ENCODE measurements at places on chromosomes 6 and 20.

GRCh38 chr6:73884540-73884939, 188.5 kb downstream of the CD109 start:
- DNase-seq, result no peak

- no peak for DNase-seq
These were observed 119.4 kb upstream of the VGLL2 start for GRCh38 chr6:117145940-117146339.

DNA sequence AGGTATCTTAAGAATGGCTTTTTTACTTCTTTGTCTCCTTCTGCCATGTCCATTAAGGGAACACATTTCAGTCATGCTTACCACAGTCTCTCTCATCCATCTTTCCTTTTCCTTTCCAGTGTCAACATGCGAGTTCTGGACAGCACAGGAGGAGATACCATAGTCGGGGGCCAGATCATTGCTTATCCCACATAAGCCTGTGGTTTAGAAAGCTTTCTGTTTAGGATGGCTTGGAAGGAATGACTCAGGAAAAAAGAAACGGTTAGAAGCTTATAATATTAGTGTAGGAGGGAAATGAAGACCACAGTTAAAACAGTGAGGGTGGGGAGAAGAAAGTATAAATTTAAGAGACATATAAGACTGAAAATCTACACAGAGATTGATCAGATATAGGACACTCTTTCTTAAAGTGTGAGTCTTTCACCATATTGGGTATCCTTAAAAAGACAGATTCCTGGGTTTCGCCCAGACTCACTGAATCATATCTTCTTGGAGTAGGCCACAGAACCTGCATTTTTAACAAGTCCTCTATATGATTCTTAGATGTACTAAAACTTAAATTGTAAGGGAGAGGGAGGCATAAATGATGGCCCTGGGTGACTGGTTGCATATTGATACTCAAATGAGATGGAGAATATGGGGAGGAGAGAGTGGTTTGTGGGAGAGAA, 36.1 kb downstream of the DSE start:
- DNase-seq, result peak; percentile 90

GRCh38 chr6:5706124-5707033, 300.3 kb downstream of the NRN1 start:
- peak; percentile 50 for DNase-seq

DNA sequence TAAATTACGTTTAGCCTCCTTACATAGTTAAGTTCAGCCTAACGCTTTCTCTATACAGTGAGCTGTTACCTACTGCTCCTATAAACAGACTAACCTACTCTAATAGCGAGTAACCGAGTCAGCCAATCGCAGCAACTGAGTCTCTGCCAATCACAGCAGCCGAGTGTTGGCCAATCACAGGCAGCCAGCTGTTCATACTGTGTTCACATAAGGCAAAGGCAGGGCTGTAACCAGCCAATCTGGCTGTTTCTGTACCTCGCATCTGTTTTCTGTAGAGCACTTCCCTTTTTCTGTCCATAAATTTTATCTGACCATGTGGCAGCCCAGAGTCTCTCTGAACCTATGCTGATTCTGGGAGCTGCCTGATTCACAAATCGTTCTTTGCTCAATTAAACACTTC, 263.9 kb upstream of the JARID2 start:
- DNase-seq, result no peak

DNA sequence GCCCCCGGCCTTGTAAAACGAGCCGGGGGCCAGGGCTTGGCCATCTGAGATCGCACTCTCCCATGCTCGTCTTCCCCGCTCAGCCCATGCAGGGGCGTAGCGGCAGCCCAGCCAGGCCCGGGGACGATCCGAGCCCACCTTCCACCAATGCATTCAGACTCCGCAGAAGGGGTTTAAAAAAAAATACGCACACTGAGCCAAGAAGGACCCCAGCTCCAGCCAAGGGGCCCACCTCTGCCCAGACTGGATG, 320 bp downstream of the GSTA4 start:
- DNase-seq, result no peak

- DNase-seq, result no peak
These were observed 49.8 kb upstream of the EYA4 start for GRCh38 chr6:133191323-133191722.

- no peak for DNase-seq
These were observed 139.4 kb downstream of the CEBPB start for GRCh38 chr20:50329981-50330503.

- DNase-seq, result peak; percentile 27
These were observed 13.4 kb downstream of the CASP8AP2 start for GRCh38 chr6:89843070-89843469.

- DNase-seq, result no peak
These were observed 4.7 kb downstream of the SLCO4A1 start for GRCh38 chr20:62646851-62647520.

- peak; percentile 30 for DNase-seq
These were observed 16.6 kb upstream of the TXLNB start for GRCh38 chr6:139308286-139308916.

- peak; percentile 77 for DNase-seq
These were observed 17.5 kb downstream of the PPARD start for GRCh38 chr6:35359744-35360348.

All from fibroblast of skin of right biceps (primary cell).